ENCODE measurements at places on chromosomes 5 and 9.
A peak's percentile ranks its signal among the peaks of the same experiment; 100 is the strongest.

DNA sequence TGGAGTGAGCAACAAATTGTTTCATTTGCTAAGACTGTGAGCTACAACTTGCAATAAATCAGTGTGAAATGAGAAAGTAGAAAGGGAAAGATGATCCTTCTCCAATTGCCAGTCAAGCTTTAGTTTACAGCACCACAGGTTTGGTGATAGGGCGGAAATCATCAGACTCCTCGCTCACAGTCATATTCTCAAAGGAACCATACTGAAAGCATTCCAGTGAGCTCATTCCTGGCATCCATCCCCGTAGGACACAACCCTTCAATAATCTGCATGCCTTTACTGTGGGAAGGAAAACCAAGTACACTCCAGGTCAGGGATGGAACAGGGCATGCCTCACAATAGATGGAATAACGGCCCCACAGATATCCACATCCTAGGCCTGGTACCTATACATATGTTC, 80.7 kb downstream of the FSTL4 start:
- DNase-seq, result no peak

DNA sequence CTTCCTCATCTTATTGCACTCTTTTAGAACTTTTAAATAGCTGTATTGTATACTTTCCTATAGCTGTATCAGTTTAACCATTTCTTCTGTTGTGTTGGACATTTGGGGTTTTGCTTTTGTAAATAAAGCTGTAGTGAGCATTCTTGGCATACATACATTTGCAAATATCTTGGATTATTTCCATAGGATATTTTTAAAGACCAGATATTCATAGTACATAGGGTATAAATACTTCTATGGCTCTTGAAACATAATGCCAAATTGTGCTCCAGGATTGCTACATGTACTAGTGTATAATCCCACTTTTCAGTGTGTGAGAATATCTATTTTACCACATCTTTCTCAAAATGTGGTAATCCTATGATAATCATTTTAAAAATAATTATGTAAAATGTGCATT, 51.2 kb downstream of the SCAMP1 start:
- no peak for DNase-seq

DNA sequence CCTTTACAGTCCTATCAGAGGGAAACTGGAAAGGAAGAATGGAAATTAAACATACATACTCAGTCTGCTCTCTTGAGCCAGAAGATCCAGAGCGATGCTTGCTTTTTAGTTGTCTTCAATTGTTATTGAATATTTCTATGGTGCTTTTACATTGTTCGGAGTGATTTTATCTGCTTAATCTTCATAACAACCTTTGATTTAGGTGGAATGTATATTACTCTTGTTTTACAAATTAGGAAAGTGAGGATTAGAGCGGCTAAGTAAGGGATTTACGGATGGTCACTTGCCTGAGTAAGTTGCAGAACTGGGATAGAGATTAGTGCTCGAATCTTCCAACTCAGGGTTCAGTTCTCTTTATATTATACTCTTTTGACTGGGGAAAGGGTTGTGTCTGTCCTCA, 69.1 kb downstream of the PBX3 start:
- DNase-seq, result no peak

DNA sequence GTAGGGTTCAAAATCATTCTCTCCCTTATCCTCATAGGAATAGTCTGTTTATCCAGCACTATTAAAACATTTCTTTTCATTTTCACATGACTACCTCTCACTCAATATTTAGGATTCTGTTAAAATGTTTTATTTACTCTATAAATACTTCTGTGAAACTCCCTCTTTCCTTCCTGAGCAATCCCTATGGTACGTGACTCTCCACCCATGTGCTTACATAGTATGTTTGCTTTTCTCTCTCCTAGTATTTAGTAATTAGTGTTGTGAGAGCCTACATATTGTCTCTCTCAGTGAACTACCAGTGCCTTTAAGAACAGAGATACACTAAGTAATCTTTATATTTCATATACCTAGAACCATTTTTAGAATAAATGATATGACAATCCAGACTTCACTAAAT, 46.0 kb downstream of the PTPRD start:
- DNase-seq, result no peak

DNA sequence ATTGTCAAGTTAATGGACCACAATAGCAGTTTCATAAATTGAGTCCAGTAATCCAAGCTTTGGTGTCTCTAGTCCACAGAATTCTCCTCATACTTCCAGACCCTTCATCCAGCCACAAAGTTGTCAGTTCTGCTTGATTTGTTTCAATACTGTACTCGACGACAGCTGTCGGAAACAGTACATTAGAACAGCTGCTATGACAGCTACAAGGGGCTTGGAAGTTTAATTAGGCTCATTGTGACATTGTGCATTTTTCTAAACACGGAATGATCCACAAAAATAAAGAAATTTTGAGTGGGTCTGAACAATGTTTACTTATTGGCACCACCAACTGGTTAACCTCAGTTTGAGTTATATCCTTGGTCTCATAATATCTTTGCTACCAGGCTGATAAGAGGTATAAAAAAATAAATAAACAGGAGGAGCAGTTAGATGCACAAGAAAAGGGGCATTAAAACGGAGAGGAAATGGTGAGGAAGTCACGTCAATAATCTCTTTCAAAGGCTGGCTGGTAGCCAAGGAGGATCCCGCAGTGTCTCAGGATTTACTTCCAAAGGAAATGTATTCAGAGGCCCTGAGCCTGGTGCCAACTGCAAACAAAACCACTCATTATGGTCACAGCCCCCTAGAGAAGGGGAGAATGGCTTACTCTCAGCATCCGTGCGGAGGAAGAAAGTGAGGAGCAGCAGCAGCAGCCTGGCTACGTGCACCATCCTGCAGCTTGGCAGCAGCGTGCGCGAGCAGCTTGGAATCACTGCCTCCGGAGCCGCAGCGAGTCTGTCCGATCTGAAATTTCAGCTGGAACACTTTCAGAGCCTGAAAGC, 933.8 kb upstream of the DMAC1 start:
- DNase-seq, result peak; percentile 83

- DNase-seq, result no peak
These were observed 11.9 kb upstream of the LHX2 start for GRCh38 chr9:123999661-124000060.

DNA sequence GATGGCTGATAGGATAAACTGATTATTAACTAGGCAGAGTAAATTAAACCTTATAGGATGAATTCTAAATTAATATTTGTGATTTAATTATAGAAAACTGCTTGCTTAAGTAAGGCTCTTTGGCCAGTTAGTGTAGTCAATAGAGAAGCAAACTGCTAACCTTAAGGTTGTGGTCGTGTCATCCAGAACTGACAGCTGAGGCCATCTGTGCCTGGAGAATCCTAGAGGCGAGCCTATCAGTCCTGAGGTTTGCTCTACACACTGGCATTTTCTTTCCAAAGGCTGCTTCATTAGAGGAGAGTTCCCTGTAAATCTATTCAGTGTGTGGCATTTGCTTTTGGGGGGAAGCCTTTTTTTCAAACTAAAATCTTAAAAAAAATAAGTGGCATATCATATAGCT, 169.2 kb downstream of the MEF2C start:
- peak; percentile 14 for DNase-seq

- DNase-seq, result no peak
These were observed 1696.0 kb downstream of the MAT2B start for GRCh38 chr5:165201369-165201768.

DNA sequence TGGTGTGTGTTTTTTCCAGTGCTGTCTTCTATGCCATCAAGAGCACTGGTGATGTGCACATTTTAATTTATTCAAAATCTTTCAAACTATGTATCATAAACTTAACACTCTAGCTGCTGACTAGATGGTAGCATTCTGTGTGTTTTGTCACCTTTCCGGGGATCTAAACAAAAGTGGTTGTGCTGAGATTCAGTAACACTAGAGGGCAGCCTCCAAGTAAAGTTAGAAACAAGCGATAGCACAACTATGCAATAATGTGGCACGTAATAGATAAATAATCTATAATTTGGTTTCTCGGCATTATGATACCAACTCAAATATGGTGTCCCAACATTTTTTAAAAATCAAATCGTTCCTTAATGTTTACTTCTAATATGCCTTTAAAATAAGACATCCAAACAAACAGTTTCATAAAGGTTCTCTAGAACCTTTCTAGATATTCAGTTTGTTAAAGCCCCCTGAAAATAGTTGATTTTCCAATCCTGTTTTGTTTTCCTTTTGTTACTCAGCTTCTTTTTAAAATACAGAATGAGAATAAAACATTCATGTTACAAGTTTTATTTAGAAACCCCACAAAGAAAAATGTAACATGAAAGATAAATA, 16.9 kb downstream of the SEMA6A start:
- no peak for DNase-seq

DNA sequence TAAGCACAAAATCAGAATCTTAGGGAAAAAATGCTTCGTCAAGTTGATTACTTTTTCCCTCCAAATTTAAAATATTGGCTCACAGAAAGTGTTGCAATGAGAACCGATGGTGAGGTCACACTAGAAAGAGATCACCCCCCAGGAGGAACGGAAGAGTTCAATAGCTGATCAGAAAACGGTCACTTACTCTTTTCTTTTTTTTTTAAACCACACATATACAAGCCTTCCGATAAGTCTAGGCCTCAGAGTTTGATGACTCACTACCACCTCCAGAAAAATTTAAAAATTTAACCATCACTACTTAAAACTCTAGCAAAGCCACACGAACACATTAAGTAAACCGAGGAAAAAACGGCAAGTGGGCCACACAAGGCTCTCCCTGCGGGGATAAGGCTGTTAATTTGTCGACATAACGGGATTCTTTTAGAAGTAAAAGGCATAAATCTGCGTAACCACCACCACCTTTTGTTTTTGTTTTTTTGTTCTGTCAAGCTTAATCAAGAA, 1.2 kb downstream of the SURF4 start:
- no peak for DNase-seq

GRCh38 chr9:76562511-76562911, 103.5 kb downstream of the GCNT1 start:
- DNase-seq, result no peak

GRCh38 chr5:141848744-141849414, 29.3 kb downstream of the PCDH1 start:
- no peak for DNase-seq

DNA sequence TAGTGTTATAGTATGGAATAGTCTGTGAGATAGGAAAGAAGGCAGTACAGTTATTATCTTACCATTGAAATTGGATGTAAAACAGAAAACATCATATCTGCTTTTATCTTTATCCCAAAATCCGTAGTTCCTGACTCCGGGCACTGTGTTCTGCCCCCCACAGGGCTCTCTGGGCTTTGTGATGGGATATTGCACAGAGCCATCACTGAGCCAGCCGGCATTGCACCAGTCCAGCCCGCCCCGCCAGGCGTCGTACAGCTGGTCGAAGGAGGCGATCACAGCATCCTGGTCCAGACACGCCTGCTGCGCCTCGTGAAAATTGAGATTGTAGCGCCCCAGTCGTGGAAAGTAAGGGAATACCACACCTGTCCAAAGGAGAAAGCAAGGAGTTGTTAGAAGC, 76.4 kb downstream of the HAPLN1 start:
- DNase-seq, result no peak

DNA sequence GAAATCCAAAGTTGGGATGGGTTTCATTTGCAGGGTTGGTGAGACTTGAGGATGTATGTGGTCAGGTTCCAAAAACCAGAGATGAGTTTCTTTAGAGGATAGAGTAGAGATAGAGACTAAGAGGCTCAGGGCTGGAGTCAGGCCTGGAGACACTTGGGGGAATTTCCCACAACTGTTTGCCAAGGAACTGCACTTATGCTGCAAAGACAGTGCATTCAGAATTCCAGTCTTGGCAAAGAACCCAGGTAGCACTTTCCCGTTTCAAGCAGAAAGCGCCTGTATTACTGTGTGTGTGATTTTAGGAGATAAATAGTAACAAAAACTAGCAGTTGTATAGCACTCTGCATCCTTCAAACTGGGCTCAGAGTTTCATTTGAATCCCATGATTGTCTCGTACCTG, 55.4 kb downstream of the SNCAIP start:
- DNase-seq, result no peak

- DNase-seq, result no peak
These were observed 254.1 kb upstream of the DAPK1 start for GRCh38 chr9:87243602-87244001.

GRCh38 chr5:9534881-9535517, 10.9 kb downstream of the SEMA5A start:
- DNase-seq, result no peak

DNA sequence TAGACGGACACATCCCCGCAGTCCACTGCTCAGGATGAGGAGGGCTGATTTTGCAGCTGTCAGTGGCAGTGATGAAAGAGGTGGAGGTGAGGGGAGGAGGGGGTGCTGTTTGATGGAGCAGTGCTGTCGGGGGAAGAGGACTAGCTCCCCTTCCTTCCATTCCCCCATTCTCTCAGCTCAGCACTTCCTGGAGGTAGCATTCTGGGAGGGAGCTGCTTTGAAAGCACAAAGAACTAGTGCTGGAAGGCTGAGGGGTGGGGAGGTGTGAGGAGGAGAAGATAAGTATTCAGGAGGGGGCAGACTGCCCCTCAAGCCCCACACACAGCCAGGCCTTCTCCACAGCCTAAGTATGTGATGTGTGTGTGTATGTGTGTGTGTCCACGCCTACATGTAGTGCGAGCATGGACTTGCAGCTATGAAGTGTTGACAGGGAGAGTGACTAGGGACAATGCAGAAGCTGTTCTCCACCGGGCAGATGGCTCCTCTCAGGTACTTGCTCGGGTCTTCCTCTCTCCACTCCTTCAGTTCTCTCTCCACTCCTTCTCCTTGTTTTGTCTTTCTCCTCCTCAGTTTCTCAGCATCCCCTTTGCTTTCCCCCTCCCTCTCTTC, 65.5 kb upstream of the HSPA9 start:
- peak; percentile 4 for DNase-seq

- no peak for DNase-seq
These were observed 3.4 kb downstream of the GFM2 start for GRCh38 chr5:74763504-74763903.

GRCh38 chr5:132825033-132825833, 5.2 kb downstream of the SHROOM1 start:
- no peak for DNase-seq

- no peak for DNase-seq
These were observed 181.3 kb downstream of the SNCAIP start for GRCh38 chr5:122493091-122494021.

GRCh38 chr5:33400675-33401074, 40.1 kb upstream of the TARS1 start:
- no peak for DNase-seq

DNA sequence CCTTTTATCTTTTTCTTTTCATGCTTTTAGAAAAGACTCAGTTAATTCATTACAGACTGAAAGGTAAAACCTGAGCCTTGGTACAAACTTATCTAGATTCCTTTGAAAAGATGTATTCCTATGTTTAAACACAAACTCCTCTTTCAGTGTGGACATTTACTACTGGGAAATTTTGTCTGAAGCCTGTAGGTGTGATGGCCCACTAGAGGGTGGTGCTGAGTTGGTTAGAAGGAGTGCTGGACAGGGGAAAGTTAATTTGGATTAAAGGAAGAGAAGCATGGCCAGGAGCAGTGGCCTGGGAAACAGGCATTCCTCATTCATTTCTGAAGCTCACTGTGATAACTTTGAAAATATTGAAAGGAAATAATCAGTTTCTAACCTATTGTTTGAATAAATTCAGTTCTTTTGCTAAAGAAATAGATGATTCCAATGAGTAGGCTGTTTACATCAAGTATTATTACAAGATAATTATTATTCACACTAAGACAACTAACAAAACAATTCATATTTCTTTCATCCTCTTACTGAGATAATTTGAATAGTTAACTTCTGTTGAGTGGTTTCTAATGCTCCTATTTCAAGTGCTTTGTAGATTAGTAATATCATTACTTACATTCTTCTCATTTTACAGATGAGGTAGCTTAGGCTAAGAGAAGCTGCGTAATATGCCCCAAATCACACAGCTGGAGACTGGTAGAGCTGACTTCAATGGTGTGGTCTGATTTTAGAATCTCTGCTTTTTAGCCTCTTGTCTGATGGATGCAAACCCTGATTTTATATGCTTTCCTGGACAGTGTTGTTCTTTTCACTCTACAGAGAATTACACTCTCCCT, 150.9 kb downstream of the ADGRV1 start:
- DNase-seq, result no peak

All from NCI-H524 (cell line).